ENCODE measurements at places on chromosomes 4 and X.

DNA sequence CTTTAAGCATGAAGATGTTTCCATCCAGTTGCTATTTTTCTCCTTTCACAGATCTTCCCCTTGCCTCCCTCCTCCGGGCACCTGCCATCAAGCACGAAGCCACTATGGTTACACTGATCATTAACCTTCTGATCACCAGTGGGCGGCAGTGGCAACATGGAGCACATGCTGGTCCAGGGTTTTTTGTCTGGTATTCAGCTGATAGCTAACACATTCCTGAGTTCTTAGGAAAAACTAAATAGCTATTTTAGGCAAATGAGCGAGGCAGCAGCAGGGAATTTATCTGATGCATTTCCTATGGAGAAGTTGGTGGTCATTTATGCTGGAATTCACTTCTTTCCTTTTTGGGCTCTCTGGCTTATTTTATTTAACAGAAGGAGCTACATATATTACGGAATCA, 22.9 kb downstream of the SHISA3 start:
- no peak for DNase-seq

DNA sequence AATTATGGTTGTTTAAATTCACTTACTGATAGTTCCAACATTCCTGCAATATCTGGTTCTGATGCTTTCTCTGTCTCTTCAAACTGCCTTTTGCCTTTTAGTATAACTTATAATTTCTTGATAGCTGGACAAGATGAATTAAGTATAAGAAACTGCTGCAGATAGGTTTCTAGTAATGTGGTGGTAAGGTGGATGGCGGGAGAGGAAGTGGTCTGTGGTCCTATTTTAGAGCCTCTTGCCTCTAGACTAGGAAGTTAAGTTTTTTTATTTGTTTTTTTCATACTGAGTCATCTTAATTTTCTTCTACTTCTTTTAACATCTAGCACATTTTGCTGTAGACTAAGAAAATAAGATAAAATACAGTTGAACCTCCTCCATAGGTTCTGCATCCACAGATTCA, 310.0 kb downstream of the SLITRK2 start:
- DNase-seq, result no peak

DNA sequence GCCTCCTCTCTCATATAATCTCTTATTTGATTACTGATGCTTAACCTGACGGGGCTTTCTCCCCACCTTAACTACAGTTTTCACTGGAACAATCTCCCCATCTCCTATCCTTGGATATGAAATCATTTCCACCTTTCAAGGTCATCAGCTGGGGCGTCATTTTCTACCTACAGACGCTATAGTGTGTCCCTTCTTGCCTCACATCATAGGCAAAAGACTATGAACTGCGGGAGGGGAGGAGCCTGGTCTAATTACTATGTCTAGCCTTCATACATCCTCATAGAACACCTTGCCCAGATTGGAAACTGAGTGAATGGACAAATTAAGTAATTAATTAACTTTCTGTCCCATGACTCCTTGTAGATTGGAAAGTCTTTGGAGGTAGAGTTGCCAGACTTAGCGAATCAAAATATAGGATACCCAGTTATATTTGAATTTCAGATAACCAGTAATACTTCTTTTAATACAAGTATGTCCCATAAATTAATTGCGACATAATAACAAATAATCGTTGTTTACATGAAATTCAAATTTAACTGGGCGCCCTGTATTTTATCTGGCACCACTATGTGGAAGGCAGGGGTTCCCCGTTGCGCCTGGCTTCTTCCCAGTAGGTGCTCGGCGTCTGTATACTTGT, 752 bp upstream of the ATP6AP2 start:
- no peak for DNase-seq

DNA sequence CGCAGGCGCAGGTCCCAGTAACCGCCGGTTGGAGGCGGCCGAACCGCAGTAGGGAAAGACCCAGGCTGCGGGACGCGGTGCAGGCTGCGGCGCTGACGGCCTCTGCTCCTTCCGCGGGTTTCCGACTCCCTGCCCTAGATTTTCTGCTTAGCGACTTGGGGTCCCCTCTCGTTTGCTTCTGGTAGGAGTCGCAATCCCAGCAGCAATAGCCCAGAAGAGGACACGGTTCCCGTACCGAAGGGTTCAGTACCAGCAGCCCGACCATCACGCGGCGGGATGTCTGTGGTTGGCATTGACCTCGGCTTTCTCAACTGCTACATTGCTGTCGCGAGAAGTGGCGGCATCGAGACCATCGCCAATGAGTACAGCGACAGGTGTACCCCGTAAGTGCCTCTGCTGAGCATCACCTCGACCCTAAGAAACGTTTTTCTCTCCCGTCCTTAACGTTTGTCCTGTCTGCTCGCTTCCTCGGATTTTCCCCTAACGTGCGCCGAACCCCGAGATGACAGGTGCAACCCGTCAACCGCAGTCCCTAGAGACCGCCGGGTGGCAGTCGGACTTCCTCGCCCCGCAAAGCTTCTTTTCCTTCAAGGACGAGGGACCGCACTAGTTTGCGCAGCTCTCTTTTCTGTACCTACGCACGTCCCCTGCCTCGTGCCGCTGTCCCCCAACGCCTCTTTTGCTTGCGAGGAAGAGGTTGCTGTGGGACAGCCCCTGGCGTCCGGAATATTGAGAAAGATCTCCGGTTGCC, at the start of gene HSPA4L:
Gene HSPA4L (plus strand): TSS at position 48 of the 751 bp plus-strand sequence. CDS start 229 bp downstream, at position 277.
- DNase-seq, result no peak

DNA sequence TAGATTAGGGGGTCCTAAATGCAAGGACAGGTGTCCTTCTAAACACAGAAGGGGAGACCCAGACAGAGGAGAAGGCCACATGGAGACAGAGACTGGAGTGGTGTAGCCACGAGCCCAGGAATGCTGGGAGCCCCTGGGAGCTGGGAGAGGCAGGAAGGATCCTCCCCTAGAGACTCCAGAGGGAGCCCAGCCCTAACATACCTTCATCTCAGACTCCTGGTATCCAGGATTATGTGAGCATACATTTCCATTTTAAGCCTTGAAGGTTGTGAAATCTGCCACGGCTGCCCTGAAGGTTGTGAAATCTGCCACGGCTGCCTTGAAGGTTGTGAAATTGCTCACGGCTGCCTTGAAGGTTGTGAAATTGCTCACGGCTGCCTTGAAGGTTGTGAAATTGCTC, 148.4 kb downstream of the ASMT start:
- DNase-seq, result no peak

Data from NCI-H187 (cell line).